SK-N-MC (cell line): ENCODE measurements at places on chromosomes 4 and X.
A peak's percentile ranks its signal among the peaks of the same experiment; 100 is the strongest.

GRCh38 chr4:3317011-3317655 is 24.3 kb downstream of the RGS12 start:
- DNase-seq: no peak

DNA sequence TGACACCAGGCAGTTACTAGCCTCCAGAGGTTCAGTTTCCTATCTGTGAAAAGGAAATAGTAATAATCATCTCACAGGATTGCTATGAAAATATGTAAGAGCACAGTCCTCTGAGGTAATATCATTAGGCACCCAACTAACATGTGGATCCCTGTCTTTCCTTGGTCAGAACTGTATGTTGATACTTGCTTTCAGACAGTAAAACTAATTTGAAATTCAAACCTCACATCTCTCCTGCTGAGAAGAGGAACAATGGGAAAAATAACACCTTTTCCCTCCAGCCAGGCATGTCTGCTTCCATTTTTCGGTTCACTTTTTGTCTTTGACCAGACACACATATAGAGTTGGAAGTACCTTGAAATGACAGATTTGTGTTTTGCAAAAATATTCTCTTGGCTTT is 262.7 kb downstream of the IL15 start:
- no peak for DNase-seq

GRCh38 chrX:145631461-145631951 is 186.1 kb upstream of the SLITRK2 start:
- no peak for DNase-seq

GRCh38 chr4:122688529-122689140 is 43.9 kb upstream of the BBS12 start:
- DNase-seq: no peak

DNA sequence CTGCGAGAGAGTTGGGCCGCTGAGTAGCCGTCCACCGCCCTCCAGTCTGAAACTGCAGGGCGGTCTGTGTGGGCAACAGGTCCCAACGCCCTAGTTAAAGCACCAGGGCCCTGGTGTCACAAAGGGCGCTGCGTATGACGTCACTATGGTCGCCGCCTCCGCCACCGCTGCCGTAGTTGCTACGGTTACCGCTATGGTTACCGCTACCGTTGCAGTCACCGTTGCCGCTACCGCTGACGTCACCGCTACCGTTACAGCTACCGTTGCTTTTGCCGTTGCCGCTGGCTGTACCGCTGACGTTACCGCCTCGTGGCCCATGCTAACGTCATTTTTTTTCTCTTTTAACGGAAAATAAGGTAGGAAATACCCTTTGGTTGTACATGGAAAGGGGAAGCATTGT is at the start of gene PPP1R2C:
TSS of gene PPP1R2C (minus strand) at position 68 of the 400 bp plus-strand sequence. CDS start 84 bp downstream, outside the sequence.
- DNase-seq: no peak

DNA sequence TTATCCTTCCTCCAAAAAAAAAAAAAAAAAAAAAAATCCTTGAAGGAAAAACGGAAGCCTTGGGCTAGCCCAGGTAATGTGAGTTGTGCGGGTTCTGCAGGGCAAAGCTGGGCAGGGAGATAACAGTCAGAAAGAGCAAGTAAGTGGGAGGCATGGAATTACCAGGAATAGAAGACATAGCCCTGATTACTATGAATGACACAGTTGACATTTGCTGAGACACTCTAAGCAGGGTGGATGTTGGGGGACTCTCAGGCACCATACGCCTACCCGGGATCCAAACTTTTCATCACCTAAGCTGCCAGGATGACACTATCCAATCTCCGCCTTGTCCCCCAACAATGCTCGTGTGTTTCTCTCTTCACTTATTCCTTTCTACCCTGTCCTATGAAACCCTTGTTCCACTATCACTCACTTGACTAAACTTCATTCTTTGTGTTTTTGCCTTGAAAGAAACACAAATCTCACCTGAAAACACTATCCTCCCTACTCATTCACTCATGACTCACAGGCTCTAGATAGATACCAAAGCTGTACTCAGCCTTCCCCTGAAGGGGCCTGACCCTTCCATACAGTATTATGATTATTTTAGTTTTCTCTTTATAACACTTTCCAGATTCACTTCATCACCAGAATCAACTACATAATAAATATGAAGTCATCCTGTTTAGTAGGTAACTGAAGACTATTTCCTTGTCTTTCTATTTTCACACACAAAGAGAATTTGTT is 158.4 kb downstream of the INPP4B start:
- no peak for DNase-seq

GRCh38 chr4:32003548-32003947 is 1283.4 kb downstream of the PCDH7 start:
- no peak for DNase-seq

DNA sequence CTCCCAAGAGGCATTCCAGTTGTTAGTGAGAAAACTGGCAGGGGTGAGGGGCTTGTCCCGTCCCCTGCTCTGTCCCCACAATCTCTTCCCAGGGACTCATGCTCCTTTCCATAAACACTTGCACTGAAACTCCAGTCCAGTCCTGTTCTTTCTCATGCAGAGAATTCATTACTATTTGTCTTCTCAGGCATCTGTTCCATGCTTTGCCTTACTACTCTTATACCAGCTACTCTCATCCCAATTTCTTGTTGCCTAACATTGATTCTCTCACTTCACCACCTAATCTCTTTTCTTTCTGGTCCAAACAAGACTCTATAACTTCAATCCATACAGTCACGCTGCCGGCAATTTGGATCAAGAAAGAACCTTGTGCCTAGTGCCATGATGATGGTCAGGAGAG is 97.1 kb upstream of the VEGFC start:
- no peak for DNase-seq

DNA sequence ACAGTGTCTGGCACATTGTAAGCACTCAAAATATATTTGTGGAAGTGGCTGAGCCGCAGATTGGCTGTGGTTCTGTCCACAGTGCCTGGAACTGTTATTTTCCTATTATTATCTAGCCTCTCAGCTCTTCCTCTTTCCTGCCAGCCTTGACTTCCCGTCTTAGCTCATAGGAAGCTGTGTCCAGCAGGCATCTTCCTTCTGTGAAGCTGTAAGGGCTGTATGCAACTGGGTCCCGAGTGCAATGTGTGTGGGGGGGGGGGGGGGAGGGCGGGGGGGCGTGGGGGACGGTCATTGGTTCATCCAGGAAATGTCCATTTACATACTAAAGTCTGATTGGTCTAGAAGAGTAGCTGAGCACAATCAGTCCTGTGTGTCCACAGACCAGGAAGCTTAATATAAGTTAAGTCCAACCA is 210.7 kb downstream of the PDGFRA start:
- DNase-seq: no peak

GRCh38 chrX:100615005-100615404 is 21.6 kb downstream of the TSPAN6 start:
- DNase-seq: no peak

DNA sequence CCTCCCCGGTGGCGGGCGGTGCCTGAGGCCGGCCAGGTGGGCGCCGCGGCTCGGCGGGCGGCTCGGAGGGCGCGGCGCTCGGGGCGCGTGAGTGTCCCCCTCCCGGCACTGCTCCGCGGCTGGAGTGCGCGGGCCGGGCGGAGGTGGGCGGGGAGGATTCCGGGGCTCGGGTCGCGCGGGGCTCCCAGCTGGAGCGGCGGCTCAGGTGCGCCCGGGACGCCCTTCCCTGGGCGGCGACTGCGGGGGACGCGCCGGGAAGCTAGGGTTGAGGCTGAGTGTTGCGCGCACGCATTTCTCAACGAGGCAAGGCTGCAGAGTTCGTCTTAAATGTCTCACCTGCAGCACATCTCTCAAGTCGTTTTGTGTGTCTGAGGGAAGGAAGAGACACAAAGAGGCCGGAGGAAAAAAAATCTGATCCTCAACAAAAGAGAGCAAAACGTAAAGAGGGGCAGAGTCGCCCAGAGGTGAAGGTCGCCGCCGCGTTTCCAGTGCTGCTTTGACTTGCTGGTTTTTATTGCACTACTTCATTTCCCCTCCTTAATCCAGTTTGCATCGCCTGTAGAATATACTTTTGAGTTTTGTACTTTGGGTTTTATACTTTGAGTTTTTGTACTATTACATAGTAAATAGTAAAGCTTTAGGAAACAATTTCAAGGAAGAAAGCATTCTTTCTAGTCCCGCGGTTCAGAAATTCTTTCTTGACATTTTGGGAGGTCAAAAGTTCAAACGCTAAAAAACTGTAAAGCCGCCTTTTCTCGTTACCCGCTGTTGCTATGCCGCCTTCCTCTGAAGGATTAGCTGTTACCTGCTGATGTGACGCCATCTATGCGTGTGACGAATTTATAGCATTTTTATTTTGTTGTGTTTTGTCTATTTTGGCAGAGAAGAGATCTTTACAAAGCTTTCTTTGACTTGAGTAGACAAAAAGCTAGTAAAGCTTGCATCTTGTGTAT is 106.5 kb upstream of the STOX2 start:
- DNase-seq: no peak

GRCh38 chr4:37767546-37767945 is 58.9 kb upstream of the PGM2 start:
- no peak for DNase-seq

- no peak for DNase-seq
Observed at GRCh38 chr4:88524171-88524570, 595 bp upstream of the PYURF start.

DNA sequence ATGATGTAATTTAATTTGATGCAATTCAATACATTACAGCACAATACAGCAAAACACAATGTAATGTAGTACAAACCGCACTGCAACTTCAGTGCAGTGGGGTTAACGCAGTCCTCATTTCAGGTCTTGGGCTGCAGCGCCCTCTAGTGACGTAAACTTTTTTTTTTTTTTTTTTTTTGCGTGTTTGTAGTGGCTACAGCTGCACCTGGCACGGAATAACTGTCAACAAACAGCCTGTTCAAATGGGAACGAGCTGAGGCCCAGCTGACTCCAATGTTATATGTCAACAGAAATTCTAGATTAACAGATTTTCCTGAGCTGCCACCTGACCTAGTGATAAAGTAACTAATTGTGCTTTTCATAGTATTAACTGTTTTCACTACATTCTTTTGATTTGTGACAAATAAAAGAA is 33.5 kb upstream of the RASSF6 start:
- DNase-seq: no peak

- no peak for DNase-seq
Observed at GRCh38 chr4:43875655-43876054, 573.0 kb downstream of the KCTD8 start.

GRCh38 chr4:41260116-41260733 is 3.5 kb downstream of the UCHL1 start:
- no peak for DNase-seq

DNA sequence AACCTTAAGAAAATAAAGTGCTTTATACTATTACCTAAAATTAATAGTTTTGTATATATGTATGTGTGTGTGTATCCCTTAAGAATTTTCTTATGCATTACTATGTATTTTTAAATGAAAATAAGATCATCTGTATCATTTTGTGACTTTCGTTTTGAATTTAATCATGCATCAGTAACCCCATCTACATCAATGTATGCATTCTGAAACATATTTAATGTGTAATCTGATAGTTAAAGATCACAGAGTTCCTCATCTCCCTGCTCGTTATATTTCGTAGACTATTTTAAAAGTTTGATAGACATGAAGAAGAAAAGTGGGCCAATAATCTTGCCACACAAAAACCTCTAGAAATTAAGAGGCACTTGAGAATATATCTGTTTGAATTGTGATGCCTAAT is 7.4 kb downstream of the BMPR1B start:
- DNase-seq: no peak

- no peak for DNase-seq
Observed at GRCh38 chr4:94892051-94892450, 134.3 kb downstream of the BMPR1B start.

DNA sequence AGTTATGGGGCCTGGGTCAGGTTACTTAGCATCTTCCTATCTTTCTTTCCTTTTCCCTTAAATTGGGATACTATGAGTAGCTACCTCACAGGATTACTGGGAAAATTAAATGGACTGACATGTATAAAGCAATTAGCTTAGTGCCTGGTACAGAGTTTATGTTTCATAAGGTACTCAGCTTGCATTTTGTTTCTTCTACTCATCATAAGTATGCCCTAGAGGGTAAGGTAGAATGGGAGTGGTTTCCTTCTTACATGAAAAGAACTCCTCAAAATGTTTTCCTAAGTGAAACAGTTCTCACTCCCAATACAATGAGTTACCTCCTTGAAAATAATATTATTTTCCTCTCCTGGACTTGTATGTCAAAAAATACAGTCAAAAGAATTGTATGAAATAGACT is 75.7 kb downstream of the NPFFR2 start:
- no peak for DNase-seq

- no peak for DNase-seq
Observed at GRCh38 chr4:106607558-106607957, 239.0 kb upstream of the GIMD1 start.

GRCh38 chr4:74109116-74109869 is 10.3 kb upstream of the CXCL2 start:
- DNase-seq: no peak

GRCh38 chr4:105650190-105650589 is 58.3 kb downstream of the INTS12 start:
- DNase-seq: no peak

DNA sequence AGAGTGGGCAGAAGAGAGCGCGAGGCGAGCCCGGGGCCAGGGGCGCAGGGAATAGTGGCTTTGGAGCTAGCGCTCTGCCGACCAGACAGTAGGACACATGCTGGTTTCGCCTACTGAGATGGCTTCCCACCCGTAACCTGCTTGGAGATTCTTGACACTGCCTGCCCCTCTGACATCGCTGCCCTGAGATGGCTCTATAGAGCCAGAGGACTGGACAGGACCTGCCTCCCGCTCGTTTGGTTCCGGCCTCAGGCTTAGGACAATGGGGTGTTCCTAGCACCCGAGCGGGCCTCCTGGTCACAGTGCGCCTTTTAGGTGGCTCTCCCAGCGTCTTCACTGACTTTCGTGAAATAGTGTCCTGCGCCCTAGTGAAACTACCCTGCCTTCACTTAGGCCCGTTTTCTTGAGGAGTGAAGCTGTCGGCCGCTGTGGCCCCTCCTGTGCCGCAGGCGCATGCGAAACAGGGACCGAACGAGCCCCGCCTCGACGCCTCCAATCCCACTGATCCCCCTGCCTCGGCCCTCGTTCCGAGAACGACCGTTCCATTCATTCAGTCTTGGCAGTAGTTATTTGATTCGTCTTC is 608 bp downstream of the TAF1 start:
- DNase-seq: no peak

GRCh38 chrX:42366181-42366580 is 411.8 kb downstream of the PPP1R2C start:
- DNase-seq: no peak

DNA sequence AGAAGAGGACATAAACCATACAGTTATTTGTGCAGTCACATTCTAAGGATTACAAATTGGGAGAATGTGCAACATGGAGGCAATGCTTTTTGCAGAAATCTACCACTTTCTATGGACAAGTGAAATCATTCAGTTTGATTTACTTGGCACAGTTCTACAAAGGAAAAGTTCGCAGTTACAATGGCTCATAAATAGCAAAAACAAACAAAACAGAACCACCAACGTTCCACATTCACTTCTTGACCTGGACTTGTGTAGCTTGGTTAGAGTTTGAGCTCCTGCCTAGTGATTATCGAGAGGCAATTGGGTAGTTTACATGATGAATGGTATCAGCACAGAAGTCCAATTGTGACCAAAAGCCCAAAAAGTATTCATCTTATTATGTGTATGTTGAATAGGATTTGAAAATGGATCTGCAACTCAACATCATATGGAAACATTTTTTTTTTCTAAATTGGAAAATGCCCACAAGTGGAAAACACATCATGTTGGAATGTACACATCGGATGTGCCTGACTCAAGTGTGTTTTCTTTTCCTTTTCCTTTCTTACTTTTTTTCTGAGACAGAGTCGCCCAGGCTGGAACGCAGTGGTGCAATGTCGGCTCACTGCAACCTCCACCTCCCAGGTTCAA is 123.8 kb downstream of the LUZP4 start:
- DNase-seq: no peak

- DNase-seq: no peak
Observed at GRCh38 chrX:49761481-49761880, 65.7 kb upstream of the PAGE1 start.

- peak; percentile 75 for DNase-seq
Observed at GRCh38 chrX:18390941-18391538, 34.4 kb upstream of the CDKL5 start.
